ENCODE measurements at places on chromosomes 12 and 14. TPM values are rescaled to one million over a fixed set of nuclear protein-coding genes. Genes with fewer than 3 reads are reported as not detected.

- DNase-seq: no peak
- peaks cover 24% of the 10 kb centered on the region for H3K4me1 ChIP-seq
- H3K36me3 ChIP-seq: peaks cover 22% of the 10 kb centered on the region
- peak overlapping the region; percentile 96 for H3K4me3 ChIP-seq
Observed at GRCh38 chr14:34872822-34873588, 2.2 kb downstream of the BAZ1A start.

Gene NINJ2
- 3.4 TPM for total RNA-seq

Gene KRT3
- not detected for total RNA-seq

Gene ADAM21
- total RNA-seq: not detected

- no peak for DNase-seq
- no peaks in the 10 kb centered on the region for H3K36me3 ChIP-seq
- no peak overlapping the region for H3K27ac ChIP-seq
- no peaks in the 10 kb centered on the region for H3K27me3 ChIP-seq
Observed at GRCh38 chr12:84502180-84502860, 410.3 kb downstream of the SLC6A15 start.

GRCh38 chr14:68506645-68507419, 286.0 kb downstream of the ZFP36L1 start:
- peak; percentile 47 for DNase-seq
- H3K36me3 ChIP-seq: no peaks in the 10 kb centered on the region
- H3K4me3 ChIP-seq: peak overlapping the region; percentile 20
- H3K27me3 ChIP-seq: no peaks in the 10 kb centered on the region
- H3K27ac ChIP-seq: peak overlapping the region; percentile 64

Gene IFNG-AS1
- total RNA-seq: 1.1 TPM

Gene EIF5
- 658 TPM for total RNA-seq

DNA sequence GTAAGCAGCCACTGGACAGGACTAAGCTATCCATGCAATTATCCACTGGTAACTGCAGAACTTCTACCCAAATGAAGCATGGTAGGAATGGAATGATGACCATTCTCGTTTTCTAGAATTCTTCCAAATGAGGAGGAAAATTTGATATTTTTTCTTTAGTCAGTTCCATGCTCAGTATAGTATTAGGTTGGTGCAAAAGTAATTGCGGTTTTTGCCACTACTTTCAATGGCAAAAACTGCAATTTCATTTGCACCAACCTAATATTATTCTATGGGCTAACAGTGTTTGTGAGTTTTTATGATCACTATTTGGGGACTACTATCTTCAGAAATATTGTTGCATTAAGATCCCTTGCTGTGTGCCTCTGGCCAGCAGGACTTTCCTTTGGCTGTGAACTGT, 42.9 kb upstream of the PELI2 start:
- H3K27me3 ChIP-seq: no peaks in the 10 kb centered on the region
- H3K4me1 ChIP-seq: no peaks in the 10 kb centered on the region
- no peak overlapping the region for H3K27ac ChIP-seq
- H3K4me3 ChIP-seq: no peak overlapping the region
- H3K36me3 ChIP-seq: no peaks in the 10 kb centered on the region

- no peaks in the 10 kb centered on the region for H3K4me1 ChIP-seq
- H3K4me3 ChIP-seq: no peak overlapping the region
- no peak for DNase-seq
- no peaks in the 10 kb centered on the region for H3K36me3 ChIP-seq
- H3K27me3 ChIP-seq: no peaks in the 10 kb centered on the region
Observed at GRCh38 chr14:81859046-81859445, 325.4 kb upstream of the SEL1L start.

Gene KRT2
- total RNA-seq: 1.7 TPM

GRCh38 chr14:29425705-29426482, 501.8 kb downstream of the PRKD1 start:
- H3K27me3 ChIP-seq: no peaks in the 10 kb centered on the region
- no peak overlapping the region for H3K27ac ChIP-seq
- no peak overlapping the region for H3K4me3 ChIP-seq
- DNase-seq: no peak

Gene RNF212B
- total RNA-seq: not detected

- peaks cover 8% of the 10 kb centered on the region for H3K27me3 ChIP-seq
- H3K27ac ChIP-seq: no peak overlapping the region
- DNase-seq: no peak
- peaks cover 7% of the 10 kb centered on the region for H3K4me1 ChIP-seq
- no peaks in the 10 kb centered on the region for H3K36me3 ChIP-seq
- H3K4me3 ChIP-seq: no peak overlapping the region
Observed at GRCh38 chr14:94685166-94685581, 73.0 kb downstream of the SERPINA3 start.

- no peaks in the 10 kb centered on the region for H3K36me3 ChIP-seq
- DNase-seq: no peak
- H3K4me3 ChIP-seq: peak overlapping the region; percentile 75
- H3K27me3 ChIP-seq: no peaks in the 10 kb centered on the region
Observed at GRCh38 chr12:50024805-50025186, 498 bp downstream of the RACGAP1 start.

DNA sequence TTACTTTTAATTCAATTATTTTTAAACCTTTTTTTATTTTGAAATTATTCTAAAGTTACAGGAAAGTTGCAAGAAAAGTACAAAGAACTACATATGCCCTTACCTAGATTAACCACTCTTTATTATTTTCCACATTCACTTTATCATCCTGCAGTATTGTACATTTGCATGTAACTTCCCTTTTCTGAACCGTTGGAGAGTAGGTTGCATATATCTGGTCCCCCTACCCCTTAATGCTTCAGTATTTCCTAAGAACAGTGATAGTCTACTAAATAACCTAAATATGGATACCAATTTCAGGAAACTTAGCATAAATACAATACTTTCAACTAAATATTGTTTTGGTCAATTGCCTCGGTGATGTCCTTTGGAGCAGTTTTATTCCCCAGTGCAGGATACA, 15.0 kb downstream of the G2E3 start:
- H3K27me3 ChIP-seq: no peaks in the 10 kb centered on the region
- no peak overlapping the region for H3K27ac ChIP-seq
- no peak overlapping the region for H3K4me3 ChIP-seq
- H3K4me1 ChIP-seq: peaks cover 4% of the 10 kb centered on the region
- H3K36me3 ChIP-seq: no peaks in the 10 kb centered on the region

Gene PCK2
- total RNA-seq: 5.2 TPM

DNA sequence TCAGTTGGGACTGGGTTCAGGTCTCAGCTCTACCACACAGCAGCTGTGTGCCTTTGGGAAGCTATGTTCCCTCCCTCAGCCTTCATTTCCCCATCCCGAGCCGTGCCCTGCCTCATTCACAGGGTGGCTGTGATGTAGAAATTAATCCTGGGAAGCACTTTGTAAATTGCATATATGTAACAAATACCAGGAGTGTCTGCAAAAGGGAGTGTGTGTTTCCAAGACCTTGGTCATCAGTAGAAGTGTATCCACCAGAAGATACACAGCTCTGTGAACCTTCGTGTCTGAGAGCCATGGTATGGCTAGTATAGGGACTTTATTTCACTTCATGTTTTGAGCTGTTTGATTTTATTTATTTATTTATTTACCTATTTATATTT, 26.1 kb downstream of the ALDH2 start:
- no peak overlapping the region for H3K27ac ChIP-seq
- DNase-seq: no peak
- H3K27me3 ChIP-seq: no peaks in the 10 kb centered on the region
- no peaks in the 10 kb centered on the region for H3K4me1 ChIP-seq
- H3K4me3 ChIP-seq: no peak overlapping the region

Gene FAM90A1
- total RNA-seq: 0.30 TPM

DNA sequence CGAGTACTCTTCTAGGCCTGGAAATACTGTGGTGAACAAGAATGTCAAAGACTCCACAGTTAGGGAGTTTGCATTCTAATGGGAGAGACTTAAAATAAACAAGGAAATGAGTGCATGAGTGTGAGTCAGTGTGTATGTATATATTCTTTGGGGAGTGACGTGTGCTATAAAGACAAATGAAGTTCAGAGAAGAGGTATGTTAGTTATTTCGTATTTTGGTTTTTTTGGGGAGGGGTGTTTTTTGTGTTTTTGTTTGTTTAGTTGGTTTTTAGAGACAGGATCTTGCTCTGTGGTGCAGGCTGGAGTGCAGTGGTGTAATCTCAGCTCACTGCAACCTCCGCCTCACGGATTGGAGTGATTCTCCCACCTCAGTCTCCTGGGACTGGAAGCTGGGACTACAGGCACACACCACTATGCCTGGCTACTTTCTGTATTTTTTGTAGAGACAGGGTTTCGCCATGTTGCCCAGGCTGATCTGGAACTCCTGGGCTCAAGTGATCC, 74.3 kb downstream of the SRGAP1 start:
- H3K27me3 ChIP-seq: no peaks in the 10 kb centered on the region
- no peaks in the 10 kb centered on the region for H3K36me3 ChIP-seq
- no peaks in the 10 kb centered on the region for H3K4me1 ChIP-seq

Gene PITPNM2
- 37.3 TPM for total RNA-seq

- DNase-seq: no peak
- H3K4me3 ChIP-seq: no peak overlapping the region
- no peaks in the 10 kb centered on the region for H3K27me3 ChIP-seq
- H3K4me1 ChIP-seq: no peaks in the 10 kb centered on the region
Observed at GRCh38 chr14:88613552-88614010, 50.7 kb downstream of the ZC3H14 start.

- no peaks in the 10 kb centered on the region for H3K4me1 ChIP-seq
- no peak for DNase-seq
- H3K4me3 ChIP-seq: no peak overlapping the region
- H3K27ac ChIP-seq: no peak overlapping the region
- no peaks in the 10 kb centered on the region for H3K36me3 ChIP-seq
Observed at GRCh38 chr14:65506801-65507200, 94.3 kb downstream of the FUT8 start.

Gene OR6C65
- total RNA-seq: not detected

DNA sequence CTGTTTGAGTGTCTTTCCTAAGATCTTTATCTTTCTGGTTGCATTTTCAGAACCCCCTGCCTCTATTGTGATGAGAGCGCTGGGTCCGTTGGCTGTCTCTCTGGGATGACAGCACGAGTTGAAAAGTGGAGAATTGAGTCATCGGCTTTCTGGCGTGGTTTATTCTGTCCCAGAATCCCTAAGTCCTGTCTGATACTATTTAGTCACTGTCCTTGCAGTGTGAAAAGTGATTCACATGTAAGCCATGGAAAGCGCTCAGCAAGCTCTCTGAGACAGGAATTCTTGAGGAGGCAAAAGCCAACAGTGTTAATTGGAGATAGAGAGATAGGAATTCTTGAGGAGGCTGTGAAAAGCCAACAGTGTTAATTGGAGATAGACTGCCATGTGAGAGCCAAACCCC, 121.7 kb downstream of the CHST11 start:
- no peak overlapping the region for H3K4me3 ChIP-seq
- H3K36me3 ChIP-seq: no peaks in the 10 kb centered on the region
- H3K27me3 ChIP-seq: no peaks in the 10 kb centered on the region
- H3K4me1 ChIP-seq: peaks cover 35% of the 10 kb centered on the region

GRCh38 chr12:31491841-31492598, 98.9 kb downstream of the DENND5B start:
- H3K36me3 ChIP-seq: no peaks in the 10 kb centered on the region
- H3K27ac ChIP-seq: no peak overlapping the region
- no peak overlapping the region for H3K4me3 ChIP-seq
- DNase-seq: no peak

GRCh38 chr12:53803194-53803593, 51.4 kb upstream of the CISTR start:
- no peak overlapping the region for H3K4me3 ChIP-seq
- H3K27me3 ChIP-seq: peaks cover 31% of the 10 kb centered on the region
- DNase-seq: no peak
- H3K4me1 ChIP-seq: no peaks in the 10 kb centered on the region
- no peak overlapping the region for H3K27ac ChIP-seq

GRCh38 chr12:66066929-66067523, 63.5 kb downstream of the LLPH start:
- no peak for DNase-seq
- peaks cover under 1% of the 10 kb centered on the region for H3K27me3 ChIP-seq

Gene DYRK4
- total RNA-seq: 7.2 TPM

- H3K4me3 ChIP-seq: no peak overlapping the region
- H3K27me3 ChIP-seq: no peaks in the 10 kb centered on the region
- no peaks in the 10 kb centered on the region for H3K36me3 ChIP-seq
- H3K27ac ChIP-seq: no peak overlapping the region
- DNase-seq: no peak
Observed at GRCh38 chr12:100437038-100437841, 36.4 kb upstream of the NR1H4 start.

DNA sequence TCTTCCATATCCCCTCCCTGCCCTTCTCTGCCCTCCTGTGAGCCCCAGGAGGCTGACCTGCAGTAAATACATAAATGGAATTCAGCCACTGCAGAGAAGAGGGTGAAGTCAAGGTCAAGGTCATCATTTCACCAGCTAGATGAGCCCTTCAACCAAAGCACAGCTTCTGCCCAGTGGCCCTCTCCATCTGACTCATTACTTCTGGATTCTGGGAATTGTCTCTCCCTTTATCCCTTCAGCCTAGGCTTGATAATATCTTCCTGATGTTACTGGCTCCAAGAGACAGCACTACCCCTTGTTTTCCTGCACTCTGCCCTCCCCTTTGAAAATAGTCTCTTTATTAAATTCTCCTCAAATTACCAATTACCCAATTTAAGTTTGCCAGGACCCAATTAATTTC, 64.5 kb downstream of the TTC9 start:
- no peaks in the 10 kb centered on the region for H3K4me1 ChIP-seq
- no peak overlapping the region for H3K27ac ChIP-seq
- H3K27me3 ChIP-seq: no peaks in the 10 kb centered on the region
- H3K36me3 ChIP-seq: no peaks in the 10 kb centered on the region
- no peak overlapping the region for H3K4me3 ChIP-seq
- DNase-seq: no peak

DNA sequence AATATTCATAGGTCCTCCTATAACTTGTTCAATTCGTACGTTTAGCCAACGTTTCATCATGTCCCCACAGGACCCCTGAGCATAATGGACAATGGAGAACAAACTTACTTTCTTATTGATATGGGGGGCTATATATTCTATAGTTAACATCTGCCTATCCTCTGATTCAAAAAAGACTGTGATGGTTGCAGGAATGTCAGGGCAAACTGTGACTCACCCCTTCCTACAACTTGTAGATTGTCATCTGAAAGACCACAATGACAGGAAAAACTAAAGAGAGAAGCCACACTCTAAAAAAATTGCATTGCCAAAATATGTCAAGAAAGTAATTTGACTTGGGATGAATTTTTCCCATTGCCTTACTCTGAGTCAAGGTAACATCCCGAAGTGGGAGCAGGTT, 50.8 kb downstream of the CATSPERB start:
- H3K27me3 ChIP-seq: no peaks in the 10 kb centered on the region
- no peaks in the 10 kb centered on the region for H3K4me1 ChIP-seq
- no peaks in the 10 kb centered on the region for H3K36me3 ChIP-seq
- no peak overlapping the region for H3K4me3 ChIP-seq

GRCh38 chr14:55077170-55078151, 26.0 kb downstream of the MAPK1IP1L start:
- H3K27me3 ChIP-seq: no peaks in the 10 kb centered on the region
- H3K27ac ChIP-seq: no peak overlapping the region
- H3K4me3 ChIP-seq: no peak overlapping the region
- peak; percentile 34 for DNase-seq
- no peaks in the 10 kb centered on the region for H3K36me3 ChIP-seq

GRCh38 chr14:73457041-73457923, 1.1 kb downstream of the NUMB start:
- no peaks in the 10 kb centered on the region for H3K36me3 ChIP-seq
- no peak overlapping the region for H3K27ac ChIP-seq
- no peak for DNase-seq
- peak overlapping the region; percentile 98 for H3K4me3 ChIP-seq
- H3K27me3 ChIP-seq: no peaks in the 10 kb centered on the region

GRCh38 chr14:65082930-65083329, 19.4 kb downstream of the MAX start:
- peaks cover 51% of the 10 kb centered on the region for H3K4me1 ChIP-seq
- H3K4me3 ChIP-seq: no peak overlapping the region
- peaks cover 91% of the 10 kb centered on the region for H3K36me3 ChIP-seq
- DNase-seq: no peak

Gene SLC25A47
- not detected for total RNA-seq

All from CD4-positive, alpha-beta T cell (primary cell).